ENCODE measurements at places on chromosomes 6 and 20. TPM values are rescaled to one million over a fixed set of nuclear protein-coding genes. Genes with fewer than 3 reads are reported as not detected.

The SERAC1 gene
- 4.1 TPM for total RNA-seq

The LY6G6D gene
- total RNA-seq, result not detected

The BANF2 gene
- not detected for total RNA-seq

The HLA-DPB1 gene
- total RNA-seq, result 0.93 TPM

The HTR1E gene
- not detected for total RNA-seq

The SMOC2 gene
- 0.33 TPM for total RNA-seq

The KCNK16 gene
- not detected for total RNA-seq

The MYCT1 gene
- not detected for total RNA-seq

The PAK5 gene
- total RNA-seq, result 0.14 TPM

The FNDC11 gene
- total RNA-seq, result 1.3 TPM

The RTF2 gene
- 47.3 TPM for total RNA-seq

The PPIL6 gene
- total RNA-seq, result 2.0 TPM

The SLC17A3 gene
- total RNA-seq, result not detected

The DEFB126 gene
- not detected for total RNA-seq

The RAET1L gene
- 27.2 TPM for total RNA-seq

The ATXN1 gene
- 9.8 TPM for total RNA-seq

The STMND1 gene
- total RNA-seq, result not detected

The EPHA7 gene
- total RNA-seq, result not detected

The RTN4IP1 gene
- total RNA-seq, result 9.5 TPM

The NOX3 gene
- total RNA-seq, result not detected

The PRRT1 gene
- not detected for total RNA-seq

The C6orf163 gene
- total RNA-seq, result 1.1 TPM

The ZBP1 gene
- not detected for total RNA-seq
